ENCODE measurements at places on chromosomes 2 and 18.

DNA sequence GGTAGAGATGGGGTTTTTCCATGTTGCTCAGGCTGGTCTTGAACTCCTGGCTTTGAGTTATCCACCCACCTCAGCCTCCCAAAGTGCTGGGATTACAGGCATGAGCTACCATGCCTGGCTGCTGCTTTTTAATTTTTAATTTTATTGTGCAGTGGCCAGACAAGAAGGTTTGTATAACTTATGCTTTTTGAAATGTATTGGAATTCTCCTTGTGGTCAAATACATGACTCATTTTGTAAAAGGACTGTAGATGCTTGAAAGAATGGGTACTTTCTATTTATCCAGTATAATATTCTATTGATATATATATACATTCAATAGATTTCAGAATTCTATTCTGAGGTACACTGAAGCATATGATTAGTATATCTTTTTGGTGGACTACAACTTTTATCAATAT, 82.6 kb upstream of the ST3GAL5 start:
- no peak for DNase-seq

- no peak for DNase-seq
Observed at GRCh38 chr2:198368089-198368488, 563.7 kb downstream of the PLCL1 start.

- no peak for DNase-seq
Observed at GRCh38 chr2:8509621-8510020, 172.2 kb upstream of the ID2 start.

DNA sequence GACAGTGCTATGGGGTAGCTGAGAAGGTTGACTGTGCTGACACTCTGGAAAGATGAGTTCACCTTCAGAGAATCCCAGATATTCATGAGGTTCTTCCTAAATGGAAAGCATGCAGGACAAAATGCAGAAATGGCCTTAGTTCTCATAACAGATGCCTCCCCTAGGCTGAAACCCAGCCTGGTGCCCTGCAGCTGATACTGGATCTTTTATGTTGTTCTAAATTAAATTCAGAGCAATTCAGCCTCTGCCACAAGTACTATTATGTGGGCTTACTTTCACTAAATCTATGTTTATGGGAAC, 172.0 kb upstream of the SERPINE2 start:
- no peak for DNase-seq

DNA sequence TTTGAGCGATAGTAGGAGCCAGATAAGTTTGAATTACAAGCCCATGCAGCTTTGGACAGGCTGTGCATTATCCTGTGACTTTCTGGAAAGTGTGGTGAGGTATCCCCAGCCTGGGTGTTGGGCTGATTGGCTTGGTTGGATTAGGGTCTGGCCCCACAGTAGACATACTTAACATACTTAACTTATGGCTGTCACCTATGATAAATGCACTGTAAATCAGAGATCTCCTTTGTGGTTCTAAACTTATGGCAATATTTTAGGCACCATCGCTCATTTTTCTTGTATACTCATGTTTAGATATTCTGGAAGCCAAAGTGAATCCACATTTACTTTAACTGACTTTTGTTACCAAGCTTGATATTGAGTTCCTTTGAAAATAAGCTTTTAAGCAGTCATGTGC, 54.8 kb downstream of the SPTBN1 start:
- DNase-seq = no peak

DNA sequence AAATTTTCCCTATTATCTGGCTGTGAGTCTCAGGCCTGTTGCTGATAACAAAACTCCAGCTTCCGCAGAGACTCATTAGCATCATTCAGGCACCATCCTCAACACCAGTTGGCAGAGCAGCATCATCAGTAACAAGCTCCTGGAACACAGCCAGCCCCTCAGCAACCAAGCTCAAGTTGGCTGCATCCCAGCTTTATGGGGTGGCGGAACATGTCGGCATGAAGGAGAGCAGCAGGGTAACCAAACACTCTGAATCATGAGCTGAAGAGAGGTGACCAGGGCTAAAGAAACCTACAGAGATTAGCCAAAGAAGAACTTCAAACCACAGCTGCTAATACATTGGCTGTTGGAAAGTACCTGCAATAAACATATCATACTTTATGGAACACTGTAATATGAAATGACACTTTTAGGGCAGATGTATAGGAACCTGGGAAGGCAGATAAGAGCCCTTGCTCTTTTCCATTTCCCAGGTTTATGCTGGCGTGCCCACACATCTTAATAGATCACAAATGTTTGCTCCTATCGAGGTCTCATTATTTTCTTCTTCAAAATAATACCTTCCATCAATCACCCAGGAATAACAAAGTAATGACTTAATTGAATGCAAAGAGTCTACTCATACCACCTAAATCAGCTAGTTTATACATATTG, 63.8 kb downstream of the PDE11A start:
- peak; percentile 62 for DNase-seq

DNA sequence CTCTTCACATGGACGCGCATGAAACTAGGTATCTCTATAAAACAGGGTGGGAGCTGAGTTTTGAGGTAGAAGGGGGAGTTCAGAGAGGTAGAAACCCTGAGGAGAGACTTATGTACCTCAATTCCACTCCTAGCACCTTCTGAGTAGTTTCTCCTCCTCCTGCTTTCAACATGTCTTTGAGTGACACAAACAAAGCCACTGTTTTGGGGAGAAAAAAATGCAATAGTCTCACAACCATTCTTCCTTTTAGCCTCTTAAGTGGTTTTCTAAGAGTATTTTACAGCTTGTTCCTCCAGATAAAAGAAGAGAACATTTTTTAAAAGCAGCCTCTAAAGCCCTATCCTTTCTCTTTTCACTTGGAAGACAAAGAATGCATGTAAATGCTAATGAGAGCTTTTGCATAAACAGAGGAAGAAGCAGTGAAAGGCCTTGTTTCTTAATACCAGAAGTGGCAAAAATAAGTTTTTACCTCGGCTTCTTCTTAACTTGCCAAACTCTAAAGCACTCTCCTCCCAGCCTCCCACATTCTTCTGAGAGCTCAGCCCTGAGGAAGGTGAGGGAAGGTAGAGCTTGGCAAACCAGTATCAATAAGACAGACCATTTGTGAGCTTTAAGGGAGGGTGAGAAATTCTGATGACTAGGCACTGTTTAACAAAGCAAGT, 1304.4 kb upstream of the ACVR2A start:
- DNase-seq = no peak

GRCh38 chr2:74860521-74860920, 26.6 kb downstream of the HK2 start:
- no peak for DNase-seq

- DNase-seq = no peak
Observed at GRCh38 chr2:7378591-7378990, 461.4 kb downstream of the RNF144A start.

GRCh38 chr2:85591563-85591962, 4.0 kb upstream of the RNF181 start:
- peak; percentile 70 for DNase-seq

DNA sequence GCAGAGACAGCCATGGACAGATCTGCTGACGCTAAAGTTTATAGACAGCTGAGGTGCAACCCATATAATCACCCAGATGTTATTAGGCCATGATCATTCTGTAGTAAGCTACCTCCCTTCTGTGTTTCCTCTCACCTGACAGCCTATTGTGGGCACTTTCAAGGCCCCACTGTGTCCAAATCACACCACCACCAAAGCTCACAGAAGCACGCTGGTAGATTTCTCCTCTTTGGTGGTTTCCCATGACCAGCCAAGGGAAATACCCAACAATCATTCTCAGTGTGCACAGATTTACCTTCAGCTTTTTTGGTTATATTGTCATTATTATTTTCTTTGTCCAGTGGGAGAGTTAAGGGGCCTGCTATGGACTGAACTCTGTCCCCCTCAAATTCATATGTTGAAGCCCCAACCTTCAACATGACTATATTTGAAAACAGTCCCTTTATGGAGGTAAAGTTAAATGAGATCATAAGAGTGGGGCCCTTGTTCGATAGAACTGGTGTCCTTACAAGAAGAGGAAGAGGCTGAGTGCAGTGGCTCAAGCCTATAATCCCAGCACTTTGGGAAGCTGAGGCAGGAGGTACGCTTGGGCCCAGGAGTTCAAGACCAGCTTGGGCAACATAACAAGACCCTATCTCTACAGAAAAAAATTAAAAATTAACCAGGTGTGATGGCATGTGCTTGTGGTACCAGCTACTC, 74.0 kb upstream of the MSH6 start:
- DNase-seq = no peak
